ENCODE measurements at places on chromosomes 2 and 18.

DNA sequence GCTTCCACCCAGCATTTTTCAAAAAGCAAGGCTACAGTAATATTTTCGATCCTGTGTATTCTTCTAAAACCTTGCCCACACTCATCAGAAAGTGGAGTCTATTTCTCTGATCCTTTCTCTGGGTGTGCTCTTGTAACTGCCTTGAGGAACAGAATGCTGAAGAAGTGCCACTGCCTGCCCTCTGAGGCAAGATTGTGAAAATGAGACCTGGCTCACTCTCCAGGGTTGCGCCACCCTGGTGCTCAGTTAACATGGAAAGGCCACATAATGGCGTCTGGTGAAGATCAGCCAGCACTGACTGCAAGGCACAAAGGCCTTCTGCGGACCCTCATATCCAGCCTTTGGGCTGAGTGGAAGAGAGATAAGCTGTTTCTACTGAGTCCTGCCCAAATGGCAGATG, 11.2 kb upstream of the SH3RF3 start:
- DNase-seq = no peak

DNA sequence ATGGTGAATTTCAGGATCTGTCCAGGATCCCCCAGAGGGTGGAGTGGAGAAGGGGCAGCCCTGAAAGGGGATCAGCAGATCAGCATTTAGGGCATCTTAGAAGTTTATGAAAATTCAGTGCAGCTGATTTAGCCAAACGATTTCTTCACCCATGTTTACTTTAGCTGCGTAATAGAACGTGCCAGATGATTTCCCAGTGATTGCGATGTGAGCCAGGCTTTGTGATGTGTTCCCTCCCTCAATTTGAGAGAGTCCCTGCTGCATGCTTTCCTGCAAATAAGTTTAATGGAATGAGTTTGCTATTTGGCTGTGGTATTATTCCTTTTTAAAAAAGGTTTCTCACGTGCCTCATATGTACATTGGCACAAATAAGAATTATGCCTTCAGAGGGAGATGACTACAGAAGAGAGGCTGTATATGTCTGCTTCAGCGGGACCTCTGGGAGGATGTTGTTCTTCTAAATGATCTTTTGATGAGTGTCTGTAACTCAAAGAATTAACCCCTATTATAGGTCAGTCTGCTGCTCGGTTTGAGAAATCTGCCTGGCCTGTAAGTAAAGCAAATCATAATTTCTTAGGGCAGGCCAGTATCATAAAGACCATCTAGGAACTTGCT, 111.9 kb downstream of the MRO start:
- peak; percentile 12 for DNase-seq

- DNase-seq = no peak
Observed at GRCh38 chr2:112033600-112033999, 21.5 kb upstream of the TMEM87B start.

DNA sequence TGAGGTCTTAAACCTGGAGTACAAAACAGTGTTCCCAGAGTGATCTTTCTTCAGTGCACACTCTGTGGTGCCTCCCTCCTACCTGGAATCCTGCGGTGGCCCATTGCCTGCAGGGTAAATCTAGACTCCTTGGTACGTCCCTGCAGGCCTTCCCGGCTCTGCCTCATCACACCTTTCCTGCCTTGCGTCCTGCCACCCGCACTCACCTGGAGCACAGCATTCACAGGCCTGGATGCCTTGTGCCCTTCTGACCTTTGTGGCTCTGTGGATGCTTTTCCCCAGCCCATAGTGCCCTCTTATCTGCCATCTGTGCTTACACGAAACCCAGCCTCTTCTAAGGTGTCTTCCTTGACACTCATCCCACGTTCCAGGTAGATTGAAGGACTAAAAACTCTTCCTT, 62.7 kb downstream of the PRKRA start:
- DNase-seq = no peak

- DNase-seq = no peak
Observed at GRCh38 chr2:233029321-233029720, 3.2 kb upstream of the NEU2 start.

- DNase-seq = no peak
Observed at GRCh38 chr2:138298900-138299299, 202.7 kb upstream of the SPOPL start.

Data from hindlimb muscle (tissue), 1 donor.